COLO829 (cell line): ENCODE measurements at places on chromosomes 13 and 19.

DNA sequence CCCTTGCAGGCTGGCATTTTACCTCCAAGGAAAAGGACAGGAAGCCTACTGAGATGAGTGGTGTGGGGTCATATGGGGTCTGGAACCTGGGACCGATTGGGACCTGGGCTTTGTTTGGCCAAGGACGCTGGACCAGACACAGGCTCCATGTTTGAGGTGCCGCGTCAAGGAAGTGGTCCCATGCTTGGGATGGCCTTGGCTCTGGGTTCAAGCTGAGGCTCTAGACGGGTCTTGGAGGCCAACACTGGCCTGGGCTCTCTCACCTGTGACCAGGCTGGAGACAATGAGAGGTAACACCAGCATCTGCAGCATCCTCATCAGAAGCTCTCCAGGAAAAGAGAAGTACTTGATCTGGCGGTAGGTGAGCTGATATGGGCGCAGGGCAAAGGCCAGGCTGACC is 8.2 kb downstream of the SLC1A6 start:
- DNase-seq: no peak

GRCh38 chr19:34459614-34460013 is 21.9 kb upstream of the WTIP start:
- no peak for DNase-seq

- no peak for DNase-seq
These were observed 702 bp downstream of the PTH2 start for GRCh38 chr19:49422407-49423070.

GRCh38 chr13:101457176-101457575 is 4.7 kb downstream of the ITGBL1 start:
- no peak for DNase-seq
